ENCODE measurements at places on chromosomes 13 and 19. TPM values are rescaled to one million over a fixed set of nuclear protein-coding genes. Genes with fewer than 3 reads are reported as not detected.

GRCh38 chr13:55302568-55302967 is 1838.2 kb upstream of the PRR20A start:
- DNase-seq: no peak

- no peak for DNase-seq
Measured at GRCh38 chr13:90047600-90047999, 1299.9 kb upstream of the MIR17HG start.

- peak; percentile 73 for DNase-seq
Measured at GRCh38 chr19:46529622-46530451, 34.2 kb upstream of the PNMA8B start.

DNA sequence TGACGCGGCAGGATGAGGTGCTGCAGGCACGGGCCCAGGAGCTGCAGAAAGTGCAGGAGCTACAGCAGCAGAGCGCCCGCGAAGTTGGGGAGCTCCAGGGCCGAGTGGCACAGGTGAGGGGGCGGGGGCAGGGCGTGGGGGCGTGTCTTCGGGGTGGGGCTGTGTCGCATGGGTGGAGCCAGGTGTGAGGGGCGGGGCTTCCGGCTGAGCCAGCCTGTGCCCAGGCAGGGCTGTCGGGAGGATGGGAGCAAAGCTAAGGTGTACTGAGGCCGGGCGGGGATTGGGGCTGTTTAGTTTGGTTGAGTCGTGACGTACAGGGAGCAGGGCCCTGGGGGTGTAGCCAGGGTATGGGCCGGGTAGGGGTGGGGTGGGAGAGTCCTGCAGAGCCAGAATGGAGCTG is 62.3 kb downstream of the KCNC3 start:
- DNase-seq: peak; percentile 91

DNA sequence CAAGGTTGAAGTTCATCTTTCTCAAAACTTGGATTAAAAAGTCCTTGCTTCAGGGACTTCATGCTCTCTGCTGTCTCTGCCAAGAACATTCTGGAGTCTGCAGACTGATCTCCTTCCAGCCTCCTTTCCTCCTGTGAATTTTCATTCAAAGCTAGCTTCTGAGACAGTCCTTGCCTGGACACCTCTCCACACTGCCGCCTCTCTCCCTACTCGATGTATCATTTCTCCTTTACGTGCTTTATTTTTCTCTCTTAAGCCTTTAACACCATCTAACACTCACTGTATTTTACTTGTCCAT is 238.8 kb downstream of the COL4A1 start:
- DNase-seq: no peak

GRCh38 chr13:96284971-96285370 is 195.1 kb downstream of the HS6ST3 start:
- DNase-seq: no peak

DNA sequence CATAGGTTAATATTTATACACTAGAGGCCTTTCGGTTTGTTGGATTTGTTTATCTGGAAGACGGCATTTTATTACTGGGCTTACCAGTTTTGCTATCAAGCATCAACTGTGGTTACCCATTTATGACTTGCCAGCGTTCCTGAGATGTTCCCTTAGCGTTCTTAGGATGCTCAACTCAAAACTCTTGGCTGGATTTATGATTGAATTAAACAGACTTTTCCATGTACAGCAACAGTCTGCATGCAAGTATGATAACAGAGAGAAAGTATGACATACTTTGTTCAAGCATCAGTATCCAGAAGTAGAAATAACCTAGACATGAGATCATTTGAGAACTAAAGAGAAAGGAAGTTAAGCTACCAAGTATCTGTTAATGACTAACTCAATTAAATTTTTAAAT is 29.9 kb upstream of the RNF113B start:
- DNase-seq: no peak

GRCh38 chr19:19740755-19741154 is 7.8 kb upstream of the ZNF14 start:
- DNase-seq: no peak

GRCh38 chr19:1254530-1255185 is 6.3 kb downstream of the MIDN start:
- DNase-seq: no peak

DNA sequence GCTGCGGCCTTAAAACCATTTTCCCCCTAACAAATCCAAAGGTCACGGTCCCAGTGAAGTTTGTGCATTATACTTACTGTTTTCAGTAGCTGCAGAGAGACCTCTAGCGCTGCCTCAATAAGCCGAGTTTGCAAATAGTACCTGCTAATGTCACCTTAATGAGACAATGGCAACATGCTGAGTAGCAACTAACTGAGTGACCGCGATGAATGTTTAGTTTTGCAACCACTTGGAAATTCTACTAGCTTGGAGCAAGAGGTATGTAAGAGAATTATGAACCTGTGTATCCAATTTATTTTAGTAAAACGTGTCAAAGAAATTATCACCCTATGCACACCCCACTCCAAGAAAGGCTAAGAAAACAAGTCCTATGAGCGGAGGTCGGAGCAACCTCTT is 1.2 kb downstream of the KPNA3 start:
- DNase-seq: no peak

GRCh38 chr13:97111756-97112155 is 110.4 kb upstream of the MBNL2 start:
- DNase-seq: no peak

DNA sequence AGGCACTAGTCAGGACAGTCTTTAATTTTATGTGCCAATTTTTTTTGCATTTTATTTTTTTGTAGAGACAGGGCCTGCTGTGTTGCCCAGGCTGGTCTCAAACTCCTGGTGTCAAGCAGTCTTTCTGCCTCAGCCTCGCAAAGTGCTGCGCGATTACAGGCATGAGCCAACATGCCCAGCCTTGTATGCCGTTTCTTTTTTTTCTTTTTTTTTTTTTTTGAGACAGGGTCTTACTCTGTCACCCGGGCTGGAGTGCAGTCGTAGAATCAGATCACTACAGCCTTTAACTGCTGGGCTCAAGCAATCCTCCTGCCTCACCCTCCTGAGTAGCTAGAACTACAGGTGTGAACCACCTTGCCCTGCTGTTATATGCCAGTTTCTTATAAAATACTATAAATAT is 26.4 kb downstream of the BORA start:
- DNase-seq: no peak

DNA sequence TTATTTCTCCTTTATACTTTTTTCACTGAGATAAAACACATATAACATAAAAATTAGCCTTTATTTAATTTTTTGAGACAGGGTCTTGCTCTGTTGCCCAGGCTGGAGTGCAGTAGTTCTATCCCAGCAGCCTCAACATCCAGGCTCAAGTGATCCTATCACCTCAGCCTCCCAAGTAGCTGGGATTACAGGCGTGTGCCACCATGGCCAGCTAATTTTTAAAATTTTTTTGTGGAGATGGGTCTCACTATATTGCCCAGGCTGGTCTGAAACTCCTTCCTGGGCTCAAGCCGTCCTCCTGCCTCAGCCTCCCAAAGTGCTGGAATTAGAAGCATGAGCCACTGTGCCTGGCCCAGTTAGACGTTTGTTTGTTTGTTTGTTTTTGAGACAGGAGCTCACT is 28.4 kb downstream of the CRTC1 start:
- no peak for DNase-seq

DNA sequence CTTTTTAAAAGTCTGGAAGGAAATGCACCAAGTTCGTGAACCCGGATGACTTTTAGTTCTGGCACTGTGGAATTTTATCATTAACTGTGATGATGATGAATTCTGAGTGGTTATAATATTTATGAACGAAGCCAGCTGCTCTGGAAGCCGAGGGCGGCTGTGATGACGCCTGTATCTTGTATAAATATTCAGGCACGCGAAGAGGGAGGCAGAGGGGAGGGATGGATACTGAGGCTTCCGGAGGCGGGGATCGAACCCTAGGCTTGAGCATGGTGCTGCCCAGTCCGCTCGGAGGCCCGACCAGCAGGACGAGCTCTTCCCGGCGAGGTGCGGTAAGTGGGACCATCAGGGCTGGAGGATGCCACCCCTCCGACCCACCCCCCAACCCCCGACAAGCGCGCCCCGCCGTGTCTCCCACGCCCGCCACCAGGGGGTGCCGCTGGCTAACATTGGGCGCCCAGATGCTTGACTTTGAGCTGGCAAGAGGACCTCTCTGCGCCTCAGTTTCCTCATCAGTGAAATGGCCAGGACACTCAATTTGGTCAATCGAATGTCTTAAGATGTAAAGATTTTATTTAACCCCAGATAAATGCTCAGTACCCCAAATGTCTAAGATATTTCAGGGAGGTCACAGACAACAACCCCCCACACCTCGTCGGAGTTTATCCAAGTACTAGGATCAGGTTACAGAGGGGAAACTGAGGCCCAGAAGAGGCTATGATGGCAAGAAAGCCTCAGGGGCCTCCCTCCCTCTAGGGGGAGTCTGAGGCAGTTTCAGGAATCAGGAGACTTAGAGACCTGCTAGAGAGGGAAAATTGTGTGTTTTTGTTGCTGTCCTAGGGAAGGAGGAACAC is 4.5 kb upstream of the RAB3A start:
- DNase-seq: peak; percentile 71

- peak; percentile 51 for DNase-seq
Measured at GRCh38 chr13:32669030-32669646, 82.9 kb downstream of the PDS5B start.

GRCh38 chr13:99967869-99968520 is 3.6 kb downstream of the ZIC5 start:
- DNase-seq: peak; percentile 18

DNA sequence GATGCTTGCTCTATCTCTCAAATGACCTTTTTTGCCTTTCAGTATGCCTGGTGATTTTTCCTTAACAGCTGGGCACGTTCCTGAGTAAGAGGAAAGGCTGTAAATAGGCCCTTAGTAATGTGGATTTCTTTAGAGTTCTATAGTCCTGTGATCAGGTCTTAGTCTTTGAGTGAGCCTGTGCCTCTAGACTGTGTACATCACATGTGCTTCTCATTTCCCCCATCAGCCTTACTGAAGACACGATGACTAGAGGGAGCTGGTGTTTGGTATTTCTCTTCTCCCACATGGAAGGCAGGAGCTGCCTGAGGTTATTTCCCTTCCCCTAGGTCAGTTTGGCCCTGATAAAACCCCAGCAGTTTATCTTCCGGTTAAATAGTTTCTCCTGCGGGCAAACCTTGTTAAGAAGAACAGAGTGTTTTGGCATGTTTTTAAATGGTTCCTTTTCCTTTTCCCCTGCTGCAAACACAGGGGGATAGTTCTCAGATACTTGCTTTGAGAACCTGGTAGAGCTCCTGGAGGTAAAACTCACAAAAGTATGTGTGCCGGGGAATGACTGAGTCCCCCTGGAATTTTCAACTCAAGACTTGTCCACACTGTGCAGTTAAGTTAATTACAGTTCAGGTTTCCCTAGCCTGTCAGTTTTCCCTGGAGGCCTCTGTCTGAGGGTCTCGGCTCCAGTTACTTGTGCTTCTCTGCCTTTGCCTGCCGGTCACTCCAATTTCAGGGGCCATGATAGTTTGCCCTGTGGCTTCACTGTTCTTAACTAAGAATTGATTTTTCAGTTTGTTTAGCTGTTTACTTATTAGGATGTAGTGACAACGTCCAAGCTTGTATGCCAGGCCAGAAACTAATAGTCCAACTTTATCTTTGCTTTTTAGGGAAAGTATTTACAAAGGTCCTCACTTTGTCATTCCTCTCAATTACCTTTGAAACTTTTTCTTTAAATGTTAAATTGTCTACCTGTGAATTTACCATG is 94.4 kb downstream of the URI1 start:
- DNase-seq: no peak

DNA sequence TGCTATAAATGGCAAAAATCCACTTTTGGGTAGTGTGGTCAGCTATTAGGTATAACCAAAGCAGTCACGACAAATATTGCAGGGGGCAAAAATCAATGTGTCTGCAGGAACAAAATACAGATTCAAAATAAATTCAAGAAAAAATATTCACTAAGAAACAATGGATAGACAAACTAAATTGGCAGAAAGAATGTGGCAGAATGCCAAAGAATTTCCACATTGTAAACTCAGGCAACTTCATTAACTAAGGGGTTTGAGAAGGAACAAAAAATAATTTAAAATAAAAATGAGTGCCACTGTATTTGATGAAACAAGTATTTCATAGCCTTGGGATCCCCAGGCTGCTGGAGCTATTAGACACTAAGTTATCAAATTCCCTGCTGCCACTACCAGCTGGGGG is 193.1 kb downstream of the VWA8 start:
- DNase-seq: no peak

- no peak for DNase-seq
Measured at GRCh38 chr13:105509981-105510762, 1025.3 kb downstream of the EFNB2 start.

DNA sequence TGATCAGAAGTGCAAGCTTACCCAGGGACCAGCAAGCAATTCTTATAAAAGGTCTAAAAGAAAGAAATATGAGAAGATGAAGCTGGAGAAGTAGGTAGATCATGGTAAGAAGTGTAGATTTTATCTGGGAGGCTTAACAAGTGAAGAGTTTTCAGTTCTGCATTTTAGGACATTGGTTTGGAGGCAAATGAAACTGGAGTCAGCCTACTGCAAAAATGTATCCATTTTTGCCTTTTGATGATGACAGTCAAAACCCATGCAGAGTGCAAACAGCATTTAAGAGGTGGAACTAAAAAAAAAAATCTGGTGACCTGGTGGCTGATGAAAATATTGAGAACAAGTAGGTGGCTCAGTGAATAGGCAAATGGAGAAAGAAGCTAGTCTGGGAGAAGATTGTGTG is 216.9 kb downstream of the DNAJC15 start:
- no peak for DNase-seq

DNA sequence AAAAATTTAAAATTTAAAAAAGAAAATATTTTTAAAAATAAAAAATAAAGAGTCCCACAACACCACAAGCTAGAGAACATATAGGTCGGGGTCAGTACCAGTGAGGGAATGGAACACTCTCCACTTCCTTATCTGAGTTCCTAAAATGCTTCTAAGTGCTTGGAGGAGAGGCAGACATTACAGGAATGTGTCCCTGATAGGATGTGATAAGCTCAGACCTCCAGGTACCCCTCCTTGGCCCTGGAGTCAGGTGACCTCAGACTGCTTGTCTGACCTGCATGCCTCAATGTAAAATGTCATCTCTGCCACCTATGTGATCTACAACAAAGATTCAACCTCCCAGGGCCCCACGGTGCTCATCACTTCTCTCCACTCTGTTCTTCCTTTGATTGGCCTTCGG is 2.8 kb downstream of the ZNF814 start:
- no peak for DNase-seq

The SLC7A10 gene
- not detected for polyA plus RNA-seq

The PRX gene
- polyA plus RNA-seq: 1.4 TPM

The CFD gene
- 54.1 TPM for polyA plus RNA-seq

The DCLK1 gene
- polyA plus RNA-seq: not detected

The PCDH9 gene
- polyA plus RNA-seq: 2.3 TPM

The PRR20C gene
- polyA plus RNA-seq: not detected

The RYR1 gene
- polyA plus RNA-seq: 6.6 TPM

The ZNF613 gene
- polyA plus RNA-seq: 2.1 TPM

Measured in K562 (cell line).